ENCODE measurements at places on chromosomes 3 and 15.
A peak's percentile ranks its signal among the peaks of the same experiment; 100 is the strongest.

- no peak for DNase-seq
These were observed 77.0 kb downstream of the ITGA11 start for GRCh38 chr15:68354923-68355322.

GRCh38 chr3:172111163-172111562 is 71.8 kb downstream of the FNDC3B start:
- no peak for DNase-seq

DNA sequence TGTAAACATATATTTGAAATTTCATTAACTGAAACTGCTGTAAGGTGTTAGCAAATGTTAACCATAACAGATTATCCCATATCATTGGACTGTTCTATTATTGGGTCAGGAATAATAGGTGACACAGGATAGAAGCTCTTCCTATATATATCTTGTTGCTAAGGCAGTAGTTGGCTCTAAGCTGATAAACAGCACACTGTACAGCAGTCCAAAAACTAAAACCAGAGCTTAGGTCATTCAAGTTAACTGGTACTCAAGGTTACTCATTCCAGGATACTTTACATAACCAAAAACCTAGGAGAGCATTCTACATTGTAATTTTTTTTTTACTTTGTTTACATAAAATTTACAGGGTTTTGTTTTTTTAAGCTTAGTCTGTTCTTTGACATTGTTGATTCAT is 8.9 kb downstream of the DNAJC19 start:
- DNase-seq = no peak

- no peak for DNase-seq
These were observed 135.2 kb downstream of the RYR3 start for GRCh38 chr15:33445984-33446383.

DNA sequence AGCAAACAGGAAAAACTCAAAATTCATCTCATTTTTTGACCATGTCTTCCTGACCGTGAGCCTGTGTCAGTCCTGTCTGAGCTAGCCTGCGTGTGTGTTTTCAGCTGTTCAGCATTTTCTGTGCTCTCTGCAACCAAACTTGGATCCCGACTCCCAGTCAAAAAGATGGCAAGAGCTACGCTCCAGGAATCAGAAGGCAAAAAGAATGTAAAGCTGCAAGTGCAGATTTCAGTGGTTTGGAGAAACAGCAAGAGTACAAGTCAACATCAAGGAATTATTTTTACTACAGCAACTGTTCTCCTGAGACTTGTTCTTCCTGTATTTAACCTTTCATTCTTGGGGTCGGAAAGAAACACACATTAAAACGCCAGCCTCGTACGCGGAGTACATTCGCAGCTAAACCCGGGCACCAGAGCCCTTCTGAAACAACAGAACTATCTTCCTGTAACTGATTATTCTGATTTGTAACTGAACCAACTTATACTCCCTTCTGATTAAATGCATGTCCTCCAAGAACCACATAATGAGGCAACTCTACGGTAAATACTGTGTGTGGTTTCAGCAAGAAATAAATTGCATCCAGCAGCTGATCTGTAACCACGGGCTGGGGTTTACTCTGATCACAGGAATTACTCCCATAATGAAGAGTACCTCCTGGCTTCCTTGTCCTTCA is 107.4 kb downstream of the LRIG1 start:
- no peak for DNase-seq

GRCh38 chr3:133926736-133927539 is 31.3 kb upstream of the RAB6B start:
- DNase-seq = no peak

GRCh38 chr15:62912808-62913207 is 129.7 kb upstream of the TPM1 start:
- no peak for DNase-seq

DNA sequence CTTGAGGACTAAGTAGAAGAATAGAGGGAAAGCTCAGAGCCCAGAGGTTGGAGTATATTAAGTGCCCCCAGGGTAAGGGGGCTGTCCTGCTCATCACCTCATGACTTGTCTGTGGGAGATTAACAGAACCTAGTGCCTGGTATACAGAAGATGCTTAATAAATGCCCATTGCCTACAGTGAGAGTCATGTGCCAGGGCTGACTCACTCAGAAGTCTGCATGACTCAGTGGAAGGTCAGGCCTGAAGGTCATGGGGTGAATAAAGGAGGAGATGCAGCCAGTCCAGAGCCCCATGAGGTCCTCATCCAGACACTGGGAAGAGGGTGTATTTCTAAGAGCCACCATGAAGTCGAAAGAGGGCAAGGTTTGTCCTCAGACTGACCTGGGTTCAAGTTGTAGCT is 62.5 kb upstream of the TLE3 start:
- no peak for DNase-seq

- no peak for DNase-seq
These were observed 22.9 kb downstream of the RPSA start for GRCh38 chr3:39429466-39429865.

- DNase-seq = no peak
These were observed 454.2 kb downstream of the FGF12 start for GRCh38 chr3:192273001-192273696.

- peak; percentile 77 for DNase-seq
These were observed 17.5 kb upstream of the FANCD2 start for GRCh38 chr3:10008588-10009344.

DNA sequence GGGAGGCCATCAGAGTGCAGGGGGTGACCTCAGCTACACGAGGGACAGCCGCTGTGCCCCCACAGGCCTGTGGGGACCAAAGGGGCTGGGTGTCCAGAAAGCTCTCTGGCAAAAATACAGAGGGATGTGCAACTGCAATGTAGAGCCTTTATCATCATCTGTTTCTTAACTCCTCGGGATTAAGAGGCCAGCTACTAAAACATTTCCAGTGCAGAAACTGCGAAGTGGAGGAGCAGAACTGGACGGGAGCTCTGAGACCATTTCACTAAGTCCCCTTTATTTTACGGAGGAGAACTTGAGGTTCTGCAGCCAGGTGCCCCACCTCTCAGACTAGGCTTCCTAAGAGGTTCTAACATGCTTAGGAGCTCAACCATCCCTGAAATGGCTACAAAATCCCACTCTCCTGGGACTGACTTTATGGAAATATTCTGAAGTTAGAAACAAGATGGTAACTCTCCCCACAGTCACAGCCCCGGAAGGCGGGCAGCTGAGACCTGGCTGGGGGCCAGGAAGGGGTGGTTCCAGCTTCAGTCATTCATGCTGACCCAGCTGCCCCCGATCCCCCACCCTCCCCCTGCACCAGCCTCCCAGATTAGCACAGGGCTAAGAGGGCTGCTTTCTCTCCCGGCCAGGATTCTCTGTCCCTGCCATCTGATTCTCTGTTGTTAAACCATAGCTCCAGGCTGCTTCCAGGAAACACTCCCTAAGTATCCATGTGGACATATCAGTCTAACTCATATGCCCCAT is 40.3 kb downstream of the UMPS start:
- DNase-seq = no peak

- no peak for DNase-seq
These were observed 394.1 kb upstream of the TBL1XR1 start for GRCh38 chr3:177591379-177591778.

GRCh38 chr15:77821188-77821958 is 188.7 kb upstream of the LINGO1 start:
- DNase-seq = no peak

DNA sequence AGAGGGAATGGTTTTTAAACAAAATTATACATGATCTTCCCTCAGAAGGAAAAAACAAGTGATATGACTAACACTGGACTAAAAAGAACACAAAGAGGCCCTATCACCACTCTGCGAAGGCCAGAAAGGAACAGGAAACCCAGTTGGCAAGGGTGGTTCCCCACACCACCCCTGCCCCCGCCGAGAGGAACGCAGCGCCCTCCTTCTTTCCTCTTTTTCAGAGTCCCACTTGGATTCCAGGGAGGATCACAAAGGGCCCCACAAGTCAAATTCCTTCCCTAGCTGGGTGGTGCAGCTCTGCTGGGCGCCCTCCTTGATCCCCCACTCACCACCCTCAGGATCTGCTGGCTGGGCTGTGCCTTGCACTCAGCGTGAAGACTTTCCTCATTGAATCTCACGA is 29.8 kb downstream of the PLA1A start:
- no peak for DNase-seq

GRCh38 chr3:82031596-82031995 is 270.2 kb upstream of the GBE1 start:
- no peak for DNase-seq

- DNase-seq = no peak
These were observed 294.0 kb downstream of the RORA start for GRCh38 chr15:60935130-60935529.
